ENCODE measurements at places on chromosomes 4 and X.
A peak's percentile ranks its signal among the peaks of the same experiment; 100 is the strongest.

DNA sequence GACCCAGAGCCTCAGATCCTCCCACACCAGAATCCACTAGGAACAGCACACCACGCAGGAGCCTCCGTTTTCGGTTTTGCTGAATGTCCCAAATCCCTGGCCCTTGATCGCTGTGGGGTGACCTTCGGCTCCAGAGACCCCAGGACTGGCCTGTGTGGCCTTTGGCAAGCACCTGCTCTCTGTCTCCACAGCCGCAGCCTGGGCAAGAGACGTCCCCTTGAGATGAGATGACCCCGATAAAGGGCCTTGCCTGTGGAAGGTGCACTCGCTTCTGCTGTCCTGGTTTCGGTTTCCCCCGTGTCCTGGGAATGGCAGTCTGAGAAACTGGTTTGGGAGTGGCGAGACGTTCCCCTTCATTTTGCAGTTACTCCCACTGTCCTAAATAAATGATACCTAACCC lies 9.6 kb downstream of the PSAPL1 start:
- no peak for DNase-seq

DNA sequence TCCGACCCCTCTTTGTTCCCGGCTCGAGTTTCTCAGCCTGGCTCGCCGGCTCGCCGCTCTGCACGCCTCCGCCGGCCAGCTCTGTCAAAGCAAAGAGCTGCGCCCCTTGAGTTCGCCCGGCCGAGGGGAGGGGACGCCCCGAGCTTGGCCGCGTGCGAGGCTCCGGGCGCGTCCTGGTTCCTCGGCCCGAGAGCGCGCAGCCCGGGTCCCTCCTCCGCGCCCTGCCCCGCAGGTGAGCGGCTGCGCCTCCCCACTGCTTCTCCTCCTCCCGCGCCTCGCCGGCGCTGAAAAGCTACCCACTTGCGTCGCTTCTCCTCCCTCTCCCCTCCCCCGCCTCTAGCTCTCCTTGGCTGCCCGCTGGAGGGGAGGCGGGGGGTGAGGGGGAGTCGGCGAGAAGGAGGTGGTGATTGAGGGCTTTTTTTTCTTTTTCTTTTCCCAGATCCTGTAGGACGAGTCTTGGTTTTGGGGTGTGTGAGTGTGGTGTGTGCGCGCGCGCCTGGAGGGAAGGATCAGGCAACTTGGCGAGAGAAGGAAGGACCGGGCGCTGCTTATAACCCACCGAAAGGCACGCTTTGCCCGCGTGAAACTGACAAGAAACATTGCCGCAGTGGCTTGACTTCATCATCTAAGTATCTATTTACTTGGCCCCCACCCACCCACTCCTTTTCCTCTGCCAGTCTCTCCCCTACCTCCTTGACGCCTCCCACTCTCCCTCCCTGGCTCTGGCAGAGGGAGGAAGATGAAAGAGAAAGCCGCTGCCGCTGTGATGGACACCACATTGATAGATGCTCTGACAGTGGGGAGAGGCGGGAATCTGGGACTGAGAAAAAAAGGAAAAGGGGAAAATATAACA lies at the start of gene LEF1:
Gene LEF1 (minus strand): TSS at position 262 of the 853 bp plus-strand sequence. CDS start 1,165 bp downstream, outside the sequence.
- peak; percentile 60 for DNase-seq

DNA sequence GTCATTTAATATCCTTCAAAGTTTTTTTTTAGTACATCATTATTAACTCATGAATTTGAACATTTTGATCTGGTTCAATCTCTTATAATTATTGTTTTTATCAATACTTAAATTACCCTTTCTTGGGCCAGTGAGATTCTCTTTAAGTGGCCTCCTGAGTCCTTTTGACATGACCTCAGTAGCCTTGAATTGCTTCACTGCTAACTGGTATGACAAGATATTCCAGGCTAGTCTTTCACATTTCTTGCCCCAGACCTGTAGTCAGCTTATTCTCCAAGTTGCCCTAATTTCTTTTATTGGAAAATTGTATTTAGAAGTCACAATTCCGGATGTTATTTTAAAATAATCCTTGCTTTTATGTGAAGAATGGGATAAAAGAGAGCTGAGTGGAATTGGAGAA lies 35.4 kb upstream of the FBXW7 start:
- DNase-seq: no peak

GRCh38 chr4:133314991-133315390 lies 165.9 kb downstream of the PCDH10 start:
- no peak for DNase-seq

- DNase-seq: no peak
Observed at GRCh38 chr4:10119278-10119677, 2.7 kb upstream of the WDR1 start.

DNA sequence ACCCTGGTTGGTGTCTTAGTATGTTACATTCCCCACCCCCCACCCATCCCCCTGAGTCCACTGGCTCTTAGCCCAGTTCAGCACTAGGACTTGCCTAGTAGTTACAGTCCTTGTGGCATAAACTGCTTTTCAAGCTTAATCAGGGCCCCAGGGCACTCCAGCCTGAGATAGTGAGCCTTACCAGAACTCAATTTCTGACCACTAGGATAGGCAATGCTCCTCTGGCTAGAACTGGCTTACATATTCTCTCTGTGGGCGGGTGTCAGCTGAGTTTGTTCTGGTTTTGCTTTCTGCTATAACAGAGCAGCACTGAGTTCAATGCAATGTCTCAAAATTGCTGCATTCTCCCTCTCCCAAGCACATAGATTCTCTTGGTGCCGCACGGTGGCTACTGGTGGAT lies 391.4 kb upstream of the DIPK2B start:
- DNase-seq: no peak

- DNase-seq: no peak
Observed at GRCh38 chrX:83339724-83340123, 168.4 kb upstream of the POU3F4 start.

DNA sequence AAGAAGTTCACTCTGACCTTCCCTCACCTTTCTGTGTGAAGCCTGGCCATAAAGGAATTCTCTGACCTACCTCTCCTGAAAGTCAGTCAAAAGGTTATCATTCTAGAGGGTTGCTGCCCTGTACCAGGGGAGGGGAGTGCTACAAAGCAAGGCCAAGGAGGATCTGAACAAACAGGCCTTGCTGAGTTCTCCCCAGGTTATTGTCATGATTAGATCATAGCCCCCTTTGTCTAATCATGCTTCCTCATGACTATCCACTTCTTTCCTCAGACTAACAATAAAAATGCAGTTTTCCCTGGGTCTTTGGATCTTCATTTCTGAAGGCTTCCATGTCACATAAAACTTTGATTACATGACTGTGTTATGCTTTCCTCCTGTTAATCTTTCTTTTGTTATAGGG lies 472.0 kb downstream of the IQCM start:
- no peak for DNase-seq

DNA sequence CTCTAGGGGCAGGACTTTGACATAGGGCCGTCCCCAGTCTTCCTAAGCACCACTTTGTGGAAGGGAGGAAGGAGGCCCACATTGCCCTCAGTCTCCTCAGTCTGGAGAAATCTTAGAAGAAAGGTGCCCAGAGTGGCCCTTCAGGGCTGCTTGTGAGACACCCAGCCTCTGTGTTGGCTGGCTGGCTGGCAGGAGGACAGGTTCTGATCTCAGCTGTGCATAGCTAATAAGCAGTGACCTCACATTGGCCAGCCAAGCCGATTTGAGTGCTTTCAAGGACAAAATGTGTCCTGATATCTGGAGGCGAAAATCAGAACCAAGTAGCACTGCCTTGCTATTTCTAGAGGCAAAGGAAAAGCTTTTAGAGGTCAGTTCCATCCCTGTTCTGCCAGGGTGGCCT lies 211.5 kb downstream of the BCOR start:
- DNase-seq: no peak

- no peak for DNase-seq
Observed at GRCh38 chr4:8495803-8496202, 55.2 kb downstream of the TRMT44 start.

Measured in NCI-H510A (cell line).